ENCODE measurements at places on chromosomes 4 and X. TPM values are rescaled to one million over a fixed set of nuclear protein-coding genes. Genes with fewer than 3 reads are reported as not detected.

Gene RNF212
- total RNA-seq: 3.5 TPM

Gene RXFP1
- not detected for total RNA-seq

Gene CCDC120
- 4.0 TPM for total RNA-seq

Gene BTC
- 5.4 TPM for total RNA-seq

Gene STIM2
- 15.8 TPM for total RNA-seq

Gene SLC25A5
- 821 TPM for total RNA-seq

Gene LEF1
- total RNA-seq: 1.2 TPM

Gene ZCCHC4
- 17.2 TPM for total RNA-seq

Gene EGFL6
- total RNA-seq: not detected

Gene GABRB1
- total RNA-seq: 0.29 TPM

Gene INTU
- 1.6 TPM for total RNA-seq

Gene SRPX
- total RNA-seq: 32.0 TPM

Gene ITGB1BP2
- total RNA-seq: 0.29 TPM

Gene PLXNB3
- total RNA-seq: 7.4 TPM

Gene VSIG4
- total RNA-seq: not detected

Gene LINC00632
- 0.29 TPM for total RNA-seq

Gene MAGEC3
- total RNA-seq: not detected

Gene P2RY4
- total RNA-seq: not detected

Gene GAGE13
- not detected for total RNA-seq

Gene APLN
- 0.36 TPM for total RNA-seq

Gene BCAP31
- 155 TPM for total RNA-seq

Gene DLG3
- total RNA-seq: 28.8 TPM

Gene GAGE12E
- total RNA-seq: not detected

Gene HPGDS
- total RNA-seq: not detected

Gene ALPK1
- total RNA-seq: 3.0 TPM

Gene NXF2B
- total RNA-seq: not detected

Gene RASGEF1B
- 1.0 TPM for total RNA-seq

Gene DOCK11
- 4.3 TPM for total RNA-seq

Gene SLC25A31
- total RNA-seq: not detected

Gene UGT2A3
- 0.22 TPM for total RNA-seq

Gene NUDT9
- 23.0 TPM for total RNA-seq

Gene NKX6-1
- not detected for total RNA-seq

Gene FAM9C
- total RNA-seq: not detected

Gene PSAPL1
- 0.07 TPM for total RNA-seq

Gene LRRC66
- 0.07 TPM for total RNA-seq

Gene NEIL3
- total RNA-seq: 18.2 TPM

Gene ARHGAP4
- total RNA-seq: 20.2 TPM

Gene PNCK
- total RNA-seq: not detected

Gene COL4A6
- total RNA-seq: 2.0 TPM

Gene COL25A1
- total RNA-seq: 0.65 TPM

Gene RAI2
- total RNA-seq: 0.17 TPM

Gene PABPC1L2B
- total RNA-seq: not detected

Gene RHOXF1
- not detected for total RNA-seq

Data from epithelial cell of proximal tubule (primary cell).